Neural progenitor cell (in vitro differentiated cells): ENCODE measurements at places on chromosomes 16 and 17. TPM values are rescaled to one million over a fixed set of nuclear protein-coding genes. Genes with fewer than 3 reads are reported as not detected.

MMP25 gene
- total RNA-seq, result 0.58 and 0.62 TPM in 2 replicates

SSTR5 gene
- total RNA-seq, result not detected in 2 replicates

DNA sequence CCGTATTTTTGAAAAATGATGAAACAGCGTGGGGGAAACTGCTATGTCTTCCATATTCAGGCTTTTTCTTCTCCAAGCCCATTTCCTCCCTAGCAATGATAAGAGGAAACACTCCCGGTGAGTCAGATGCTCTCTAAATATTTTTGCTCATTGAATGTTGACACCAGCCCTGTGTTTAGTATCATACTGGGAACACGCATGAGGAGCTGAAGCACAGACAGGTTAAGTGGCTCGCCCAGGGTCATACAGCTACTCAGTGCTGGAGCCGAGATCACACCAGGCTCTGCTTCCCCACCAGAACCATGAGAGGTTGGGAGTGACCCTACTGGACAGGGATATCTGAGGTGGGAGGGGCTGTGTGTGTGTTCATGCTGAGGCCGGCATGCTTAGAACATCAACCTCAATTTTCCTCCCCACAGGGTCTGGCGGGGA, 37.8 kb upstream of the ADGRG1 start:
- no peak overlapping the region for H3K4me3 ChIP-seq
- no peak for DNase-seq

DNA sequence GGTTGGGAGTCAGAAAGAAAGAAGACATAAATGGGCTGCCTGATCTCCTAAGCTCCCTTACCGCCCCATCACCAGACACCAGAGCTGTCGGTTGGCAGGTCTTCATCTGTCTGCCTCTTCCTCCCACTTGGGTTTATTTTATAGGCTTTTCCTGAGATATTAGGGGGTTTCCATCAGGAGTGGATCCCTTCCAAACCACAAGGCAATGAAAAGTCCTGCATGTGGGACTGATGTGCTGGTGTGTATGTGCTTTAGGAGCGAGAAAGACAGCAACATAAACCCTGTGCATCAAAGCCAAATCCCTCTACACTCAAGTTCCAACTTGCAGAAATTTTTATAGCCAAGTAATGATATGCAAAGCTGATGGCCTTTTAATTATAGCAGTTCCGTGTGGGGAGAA, 389.5 kb downstream of the SLC39A11 start:
- no peak overlapping the region for H3K27ac ChIP-seq
- no peaks in the 10 kb centered on the region for H3K36me3 ChIP-seq
- H3K27me3 ChIP-seq, result no peaks in the 10 kb centered on the region
- no peak overlapping the region for H3K4me3 ChIP-seq

GRCh38 chr16:88511906-88512305, 58.3 kb upstream of the ZC3H18 start:
- H3K27me3 ChIP-seq, result no peaks in the 10 kb centered on the region
- no peak overlapping the region for H3K4me3 ChIP-seq
- no peaks in the 10 kb centered on the region for H3K36me3 ChIP-seq
- DNase-seq, result no peak
- H3K27ac ChIP-seq, result no peak overlapping the region
